RWPE2 (cell line): ENCODE measurements at places on chromosomes 2 and 18.

DNA sequence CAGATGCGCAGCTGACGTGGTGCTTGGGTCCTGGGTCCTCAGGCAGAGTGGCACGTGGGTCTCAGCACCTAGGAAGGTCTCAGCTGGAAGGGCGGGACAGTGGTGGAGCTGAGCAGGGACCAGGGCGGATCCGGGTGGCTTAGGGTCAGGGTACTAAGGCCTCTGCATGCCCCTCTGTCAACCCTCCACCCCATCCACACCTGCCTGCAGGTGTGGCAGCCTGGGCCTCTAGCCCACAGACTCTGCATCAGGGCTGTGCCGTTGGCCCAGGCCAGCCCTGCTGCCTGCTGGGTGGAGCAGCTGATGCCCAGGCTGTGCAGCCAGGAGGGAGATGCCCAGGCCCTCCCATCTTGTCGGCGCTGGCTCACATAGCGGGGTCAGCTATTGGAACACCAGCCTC is 24.6 kb upstream of the OTOS start:
- DNase-seq, result peak; percentile 25

DNA sequence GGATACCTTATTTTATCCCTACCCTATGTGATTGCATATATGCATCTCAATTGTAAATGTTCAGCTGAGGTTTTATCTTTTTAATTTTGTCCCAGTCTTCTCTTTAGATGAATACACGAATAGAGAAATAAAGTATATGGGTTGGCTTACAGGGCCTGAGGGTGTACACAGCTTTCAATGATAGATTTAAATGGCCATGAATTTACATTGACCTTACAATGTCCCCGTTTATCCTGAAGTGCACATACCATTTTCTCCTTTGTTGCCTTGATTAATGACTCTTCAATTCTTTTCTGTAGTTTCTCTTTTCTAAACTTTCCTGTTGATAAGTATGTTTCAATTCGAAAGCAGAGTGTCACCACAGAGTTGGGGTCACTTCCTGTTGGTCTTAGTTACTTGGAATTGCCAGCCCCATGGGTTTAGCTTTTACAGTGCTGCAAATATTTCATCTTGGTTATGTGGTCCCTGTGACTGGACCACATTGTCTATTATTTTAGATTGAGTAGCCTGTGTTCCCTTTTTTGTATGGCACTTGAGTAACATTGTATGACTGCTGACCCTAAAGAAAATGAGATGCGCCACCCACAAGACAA is 1616.3 kb upstream of the ACVR2A start:
- DNase-seq, result no peak

DNA sequence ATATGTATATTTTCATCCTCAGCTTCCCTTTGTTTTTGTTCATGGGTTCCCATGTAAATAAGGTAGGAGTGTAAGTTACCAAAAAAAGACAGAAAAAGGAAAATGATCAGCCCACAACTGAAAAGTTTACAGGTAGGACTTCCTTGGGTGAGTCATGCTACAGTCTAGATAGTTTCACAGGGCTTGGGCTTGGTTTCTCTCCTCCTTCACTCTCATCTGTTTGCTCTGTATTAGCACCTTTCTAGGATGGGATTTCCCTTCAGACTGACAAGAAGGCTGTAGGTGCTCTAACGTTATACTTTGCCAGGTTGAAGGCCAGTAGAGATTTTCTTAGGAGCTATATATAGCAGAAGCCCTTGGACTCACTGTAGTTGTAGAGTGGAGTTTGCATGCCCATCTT is 57.9 kb downstream of the FAM171B start:
- no peak for DNase-seq

GRCh38 chr2:167856190-167856589 is 391.2 kb downstream of the STK39 start:
- DNase-seq, result no peak

GRCh38 chr2:28544922-28545589 is 49.2 kb downstream of the PLB1 start:
- no peak for DNase-seq

DNA sequence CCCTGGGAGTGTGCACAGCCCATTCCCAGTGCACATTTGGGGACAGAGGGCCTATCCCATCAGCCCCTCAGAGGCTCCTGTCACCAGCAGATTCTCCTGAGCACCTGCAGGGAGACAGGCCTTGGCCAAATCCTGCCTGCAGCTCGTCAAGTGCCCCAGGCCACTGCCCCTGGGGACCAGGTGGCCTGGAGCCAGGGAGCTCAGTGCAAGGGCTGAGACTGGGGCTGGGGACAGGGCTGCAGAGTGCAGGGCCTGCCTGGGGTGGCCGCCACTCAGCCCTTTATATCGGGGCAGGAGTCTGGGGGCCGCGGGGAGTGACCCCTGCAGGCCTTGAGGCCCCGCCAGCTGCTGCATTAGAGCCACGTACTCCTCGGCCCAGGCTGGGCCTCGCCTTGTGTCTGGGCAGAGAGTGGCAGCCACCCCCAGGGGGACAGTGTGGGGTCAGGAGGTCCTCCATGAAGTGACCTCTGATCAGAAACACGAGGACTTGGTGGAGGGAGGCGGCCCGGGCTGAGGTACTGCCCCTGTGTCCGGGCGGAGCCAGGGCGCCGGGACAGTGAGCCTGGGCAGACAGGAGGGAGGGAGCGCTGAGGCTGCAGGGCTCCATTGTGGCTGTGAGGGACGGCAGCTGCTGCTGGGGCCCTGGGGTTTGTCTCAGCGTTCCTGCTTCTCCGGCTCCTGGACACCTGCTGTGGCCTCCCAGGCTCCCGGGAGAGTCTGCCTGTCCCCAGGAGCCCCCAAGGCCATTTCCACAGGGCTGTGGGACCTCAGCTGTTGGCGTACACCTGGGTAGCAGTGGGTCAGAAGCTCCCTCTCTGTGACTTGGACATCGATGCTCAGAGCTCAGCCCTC is 24.2 kb downstream of the GPC1 start:
- DNase-seq, result peak; percentile 58

DNA sequence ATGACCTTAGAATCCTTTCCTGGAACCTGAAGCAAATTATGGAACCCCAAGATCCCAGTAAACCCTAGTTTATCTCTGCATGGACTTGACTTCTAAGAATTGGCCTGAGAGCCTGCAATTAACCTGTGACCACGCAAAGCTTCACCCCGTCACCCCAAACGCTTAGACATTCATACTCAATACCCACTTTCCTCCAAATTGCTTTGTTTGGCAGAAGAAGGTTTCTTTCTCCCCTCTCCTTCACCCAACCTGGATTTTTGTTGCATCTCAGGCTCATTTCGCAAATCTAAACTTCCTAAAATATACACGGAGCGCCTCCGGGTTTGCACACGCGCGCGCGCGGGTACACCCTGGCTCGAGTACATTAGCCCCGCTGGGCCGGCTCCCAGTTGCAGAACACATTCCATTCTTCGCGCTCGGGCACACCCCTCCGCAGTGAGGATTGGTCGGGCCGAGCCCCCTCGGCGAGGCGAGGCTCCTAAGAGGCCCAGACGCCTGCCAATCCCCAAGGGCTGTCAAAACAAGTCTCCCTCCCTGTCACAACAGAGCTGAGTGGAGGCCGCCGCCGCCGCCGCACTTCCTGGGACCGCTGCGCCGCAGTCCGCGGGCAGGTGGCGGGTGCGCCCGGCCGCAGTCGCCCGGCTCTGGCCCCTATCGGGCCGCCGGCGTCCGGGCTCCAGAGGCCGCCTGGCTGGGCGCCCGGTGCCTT is at the start of gene PLCL1:
Gene PLCL1, plus strand, starts transcription at position 545 of the 709 bp plus-strand sequence.
- peak; percentile 86 for DNase-seq

DNA sequence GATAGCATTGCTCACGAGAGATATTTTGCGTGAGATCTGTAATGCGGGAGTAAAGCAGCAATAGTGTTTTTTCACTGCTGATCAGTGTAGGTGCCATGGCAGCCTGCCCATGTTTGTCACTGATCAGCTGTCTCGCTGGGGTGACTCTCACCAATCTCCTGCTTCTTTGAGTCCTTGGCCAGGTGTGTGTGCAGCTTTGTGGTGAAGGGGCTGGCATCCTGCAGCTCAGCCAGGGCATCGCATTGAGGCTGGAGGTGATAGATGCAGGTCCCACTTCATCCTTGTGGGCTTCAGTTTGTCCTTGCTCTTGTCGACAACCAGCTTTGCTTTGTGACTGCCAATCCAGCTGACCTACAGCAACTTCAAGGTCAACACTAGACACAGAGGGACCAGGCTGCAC is 258.3 kb upstream of the CXCR4 start:
- no peak for DNase-seq

DNA sequence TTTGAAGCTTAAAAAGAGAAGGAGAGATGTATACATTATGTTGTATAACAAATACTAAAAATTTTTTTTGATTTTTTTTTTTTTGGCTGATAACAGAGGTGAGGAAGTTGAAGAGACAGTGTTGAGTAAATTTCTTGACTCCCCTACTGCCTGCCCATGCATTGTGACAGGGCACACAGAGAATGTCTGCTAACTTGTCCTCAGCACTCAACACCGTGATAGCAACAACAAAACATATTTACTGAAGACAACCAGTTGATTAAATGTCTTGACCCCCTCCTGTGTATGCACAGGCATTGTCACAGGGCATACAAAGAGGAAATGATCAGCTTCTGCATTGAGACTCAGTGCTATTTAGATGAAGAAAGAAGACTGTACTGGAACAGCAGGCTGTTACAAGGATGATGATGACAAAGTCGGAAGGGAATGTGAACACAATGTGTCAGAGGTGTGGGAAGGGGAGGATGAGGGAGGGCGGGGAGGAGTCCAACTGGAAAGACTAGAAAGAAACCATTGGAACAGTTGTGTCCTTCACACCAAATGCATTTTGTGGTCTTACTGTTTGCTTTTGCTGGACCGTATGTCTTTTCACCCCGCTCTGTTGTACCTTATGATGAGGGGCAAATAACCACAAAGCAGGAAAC is 89.5 kb downstream of the CERS6 start:
- peak; percentile 75 for DNase-seq

DNA sequence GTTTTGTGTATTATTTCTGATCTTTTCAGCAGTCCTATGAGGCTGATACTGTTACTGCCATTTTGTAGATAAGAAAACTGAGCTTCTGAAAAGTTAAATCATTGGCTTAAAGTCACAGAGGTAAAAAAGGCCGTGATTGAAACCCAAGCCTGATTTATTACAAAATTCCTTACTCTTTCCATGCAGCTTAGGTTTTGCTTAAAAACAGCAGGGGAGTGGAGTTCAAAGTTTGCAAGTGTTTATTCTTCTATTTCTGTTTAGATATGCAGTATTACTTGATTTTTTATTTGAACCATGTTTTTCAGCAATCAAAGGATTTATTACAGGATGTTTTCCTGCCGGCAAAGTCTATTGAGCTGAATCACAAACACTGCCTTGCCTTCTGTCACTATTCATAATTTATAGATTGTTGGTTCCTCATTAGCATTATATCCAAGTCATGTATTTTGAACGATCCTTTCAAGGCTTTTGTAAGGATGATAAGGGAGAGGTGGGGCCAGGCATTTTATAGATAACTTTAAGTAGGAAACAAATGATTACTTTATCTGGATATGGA is 31.9 kb upstream of the MSTN start:
- DNase-seq, result no peak

- no peak for DNase-seq
Measured at GRCh38 chr2:21013043-21013816, 30.6 kb downstream of the APOB start.

- DNase-seq, result no peak
Measured at GRCh38 chr2:137607722-137608318, 356.5 kb upstream of the HNMT start.
